ENCODE measurements at places on chromosomes 5 and 9.
A peak's percentile ranks its signal among the peaks of the same experiment; 100 is the strongest.

DNA sequence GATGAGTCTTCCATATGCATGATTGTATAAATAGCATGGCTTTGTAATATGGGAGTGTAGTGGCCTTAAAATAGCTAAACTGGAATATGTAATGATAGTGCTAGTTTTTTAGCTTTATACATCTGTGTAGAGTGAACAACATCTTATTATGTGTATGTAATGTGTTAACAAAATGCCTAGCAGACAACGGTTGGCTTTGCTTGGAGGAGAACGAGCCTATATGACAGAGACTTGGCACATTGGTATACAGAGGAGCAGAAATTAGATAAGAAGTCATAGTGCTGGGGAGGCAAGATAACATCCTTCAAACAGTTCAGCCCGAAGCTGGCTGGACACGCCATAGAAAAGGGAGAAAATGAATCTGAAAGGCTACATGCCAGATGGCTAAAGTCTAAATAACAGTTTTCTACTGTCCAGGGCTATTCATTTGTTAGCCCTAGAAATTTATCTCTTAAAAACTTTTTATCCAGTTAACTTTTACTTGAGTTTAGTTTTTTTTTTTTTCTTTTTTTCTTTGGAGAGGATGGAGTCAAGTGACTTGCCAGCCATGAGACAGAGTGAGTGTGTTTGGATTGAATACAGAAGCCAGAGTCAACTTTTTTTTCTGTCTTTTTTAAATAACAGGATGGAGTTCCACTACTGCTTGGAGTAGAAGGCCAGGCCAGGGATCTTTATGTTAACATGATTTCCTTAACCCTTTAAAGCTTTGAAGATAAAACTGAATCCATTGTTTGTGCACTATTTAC is 214.4 kb upstream of the ACTBL2 start:
- no peak for DNase-seq

GRCh38 chr5:72554897-72555296 is 47.7 kb upstream of the ZNF366 start:
- no peak for DNase-seq

DNA sequence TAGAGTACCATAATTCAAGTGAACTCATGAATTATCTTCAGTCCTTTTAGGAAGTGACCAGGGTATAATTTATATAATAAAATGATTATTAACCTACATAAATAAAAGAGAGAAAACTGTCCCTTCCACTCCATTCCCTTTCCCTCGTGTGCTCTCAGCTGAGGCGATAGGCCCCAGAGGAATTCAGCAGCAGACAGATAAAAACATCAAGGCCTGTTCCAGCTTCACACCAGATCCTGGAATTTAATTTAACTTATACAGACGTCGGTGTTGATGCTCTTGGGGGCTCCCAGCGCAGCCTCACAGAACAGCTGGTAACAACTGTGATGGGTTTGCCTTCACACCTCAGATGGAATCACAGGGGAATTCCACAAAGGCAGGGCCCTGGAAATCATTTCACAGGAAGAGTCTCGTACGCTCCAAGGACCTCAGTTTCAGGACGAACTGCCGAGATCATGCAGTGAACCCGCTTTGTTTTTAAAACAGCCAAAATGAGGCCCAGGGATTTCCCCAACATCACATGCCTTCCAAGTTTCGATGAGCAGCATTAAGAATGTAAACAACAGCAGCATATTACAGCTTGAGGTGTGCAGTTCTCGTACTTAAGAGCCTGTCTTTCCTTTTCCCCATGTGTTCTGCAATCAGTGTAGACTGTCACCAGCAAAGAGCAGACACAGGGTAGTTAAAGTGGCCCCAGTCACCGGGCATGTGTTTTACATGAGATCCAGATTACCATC is 73.6 kb upstream of the ALDH1B1 start:
- peak; percentile 34 for DNase-seq

DNA sequence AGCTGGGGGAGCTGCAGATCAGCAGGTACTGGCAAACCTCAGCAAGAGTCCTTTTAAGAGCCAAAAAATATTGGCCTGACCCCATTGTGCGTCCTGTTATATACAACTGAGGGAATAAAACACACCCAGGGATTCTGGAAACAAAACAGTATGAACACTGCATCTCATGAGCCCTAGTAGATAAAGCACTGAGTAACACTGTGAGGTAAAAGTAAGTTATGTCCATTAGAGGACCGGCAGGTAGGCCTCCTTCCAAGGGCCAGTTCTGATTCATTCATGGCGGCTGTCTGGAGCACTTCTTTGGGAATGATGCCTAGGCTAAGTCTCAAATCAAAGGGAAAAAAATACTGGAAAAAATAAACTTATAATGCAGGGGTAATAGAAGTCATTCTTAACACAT is 64.9 kb downstream of the PDE4D start:
- DNase-seq, result no peak

GRCh38 chr5:107121793-107122519 is 548.8 kb downstream of the EFNA5 start:
- DNase-seq, result no peak

GRCh38 chr5:160071516-160071915 is 47.7 kb downstream of the PWWP2A start:
- DNase-seq, result no peak

- no peak for DNase-seq
These were observed 3.9 kb downstream of the SLC35A4 start for GRCh38 chr5:140568443-140569063.

DNA sequence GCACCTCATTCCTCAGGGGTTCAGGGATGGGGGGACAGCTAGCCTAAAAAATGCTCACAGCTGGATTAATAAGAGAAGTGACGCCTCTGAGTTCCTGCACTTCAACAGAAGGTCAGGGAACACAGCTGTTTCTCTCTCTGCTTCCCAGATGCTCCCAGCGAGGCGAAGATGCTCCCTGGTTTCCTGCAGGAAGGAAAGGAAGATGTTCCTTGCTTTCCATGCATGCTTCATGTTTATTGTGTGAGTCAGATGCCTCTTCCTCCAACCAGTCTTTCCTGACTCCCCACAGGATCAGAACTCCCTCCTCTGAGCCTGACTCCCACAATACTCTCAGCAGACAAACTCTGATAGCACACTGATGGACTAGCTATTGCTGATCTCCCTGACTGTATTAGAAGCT is 71.9 kb downstream of the MFAP3 start:
- DNase-seq, result peak; percentile 24

GRCh38 chr5:39577529-39577928 is 152.7 kb upstream of the DAB2 start:
- DNase-seq, result no peak

- no peak for DNase-seq
These were observed at the start of gene CNTFR for GRCh38 chr9:34589636-34590380. CNTFR (minus strand) TSS chr9:34589724; CDS start chr9:34568981, 20,743 bp downstream.

DNA sequence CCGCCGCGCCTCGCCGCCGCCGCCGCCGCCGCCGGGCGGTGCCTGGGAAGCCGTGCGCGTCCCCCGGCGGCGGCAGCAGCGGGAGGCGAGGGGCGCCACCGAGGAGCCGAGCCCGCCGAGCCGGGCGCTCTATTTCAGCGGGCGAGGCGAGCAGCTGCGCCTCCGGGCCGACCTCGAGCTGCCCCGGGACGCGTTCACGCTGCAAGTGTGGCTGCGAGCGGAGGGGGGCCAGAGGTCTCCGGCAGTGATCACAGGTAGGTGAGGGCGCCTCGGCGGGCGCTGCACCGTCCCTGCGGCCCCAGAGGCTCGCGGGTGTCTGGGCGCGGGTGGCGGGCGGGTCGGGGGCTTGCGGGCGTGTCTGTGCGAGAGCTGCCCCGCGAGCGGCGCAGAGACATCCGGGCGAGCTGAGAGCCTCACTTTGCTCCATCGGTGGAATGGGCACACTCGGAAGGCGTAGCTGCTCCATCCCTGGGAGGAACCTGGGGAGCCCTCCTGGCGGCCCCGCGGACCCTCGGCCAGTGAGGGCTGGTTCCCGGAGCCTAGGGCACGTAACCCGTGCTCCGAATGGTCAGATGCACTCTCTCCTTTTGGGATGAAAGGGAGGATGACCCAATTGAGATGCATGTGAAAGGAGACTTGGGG is 864 bp downstream of the PAPPA start:
- DNase-seq, result no peak

- DNase-seq, result no peak
These were observed 306.1 kb upstream of the WWC1 start for GRCh38 chr5:167985373-167985772.

- DNase-seq, result no peak
These were observed 105.2 kb upstream of the IER5L start for GRCh38 chr9:129283291-129283691.

DNA sequence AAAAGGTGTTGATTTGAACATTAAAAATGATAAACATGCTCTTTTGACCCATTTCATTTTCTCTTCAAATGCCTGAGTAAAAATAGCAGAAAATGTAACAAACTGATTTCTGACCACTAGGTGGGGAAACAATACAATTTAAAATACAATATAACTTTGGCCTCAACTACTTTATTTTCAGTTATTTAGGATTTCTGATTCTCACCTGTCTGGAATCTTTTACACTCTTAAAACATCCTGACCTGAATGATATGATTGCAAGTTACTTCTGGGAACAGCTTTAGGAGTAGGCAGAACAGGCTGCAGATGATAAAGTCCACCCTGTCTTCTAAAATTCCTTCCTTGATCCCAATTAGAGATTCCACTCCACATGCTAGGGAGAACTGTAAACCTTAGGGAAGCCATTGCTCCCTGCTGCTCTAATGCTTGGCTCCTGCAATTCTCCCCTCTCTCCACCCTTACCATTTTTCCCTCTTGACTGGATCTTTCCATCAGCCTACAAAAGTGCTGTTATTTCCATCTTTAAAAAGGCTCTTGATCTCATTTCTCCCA is 70.3 kb downstream of the FYB1 start:
- peak; percentile 20 for DNase-seq

DNA sequence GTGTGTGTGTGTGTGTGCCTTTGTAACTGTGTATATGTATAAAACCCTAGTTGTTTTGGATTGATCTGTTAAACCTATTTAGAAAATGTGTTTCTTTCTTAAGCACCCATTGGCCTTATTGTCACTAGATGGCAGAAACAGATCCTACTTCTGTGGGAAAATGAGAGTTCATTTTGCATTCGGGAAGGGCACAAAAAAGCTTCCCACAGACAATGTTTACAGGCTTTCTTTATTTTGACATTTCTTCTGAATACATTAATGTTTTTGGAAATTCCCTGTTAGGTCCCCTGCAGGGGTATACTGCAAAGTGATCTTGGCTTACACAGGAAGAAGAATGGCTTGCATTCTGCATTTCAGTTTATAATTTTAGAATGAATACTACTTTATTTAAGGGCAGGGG is 481.8 kb upstream of the ARRDC3 start:
- DNase-seq, result no peak

GRCh38 chr9:92141144-92142129 is 26.2 kb upstream of the SPTLC1 start:
- peak; percentile 18 for DNase-seq

- no peak for DNase-seq
These were observed 424.0 kb downstream of the CDH18 start for GRCh38 chr5:19564036-19564435.

GRCh38 chr5:39432696-39433530 is 8.1 kb upstream of the DAB2 start:
- no peak for DNase-seq

GRCh38 chr5:82349652-82350051 is 71.5 kb upstream of the RPS23 start:
- DNase-seq, result peak; percentile 55

DNA sequence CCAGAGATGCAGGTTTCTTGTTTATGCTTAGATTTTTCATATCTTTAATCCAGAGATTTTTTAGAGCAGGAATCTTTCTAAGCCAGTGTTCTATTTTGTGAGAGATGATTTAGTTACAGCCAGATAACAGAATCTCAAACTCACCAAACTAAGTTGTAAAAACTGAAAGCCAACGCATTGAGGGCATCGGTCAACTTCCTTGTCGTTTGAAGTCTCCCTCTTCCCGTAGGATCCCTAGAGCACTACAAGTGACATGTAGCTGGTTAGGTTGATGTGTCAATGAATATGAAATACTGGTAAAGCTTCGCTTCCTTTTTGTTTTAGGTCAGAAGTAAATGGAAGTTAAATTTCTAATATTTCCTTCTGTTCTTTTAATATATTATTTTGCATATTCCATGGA is 139.6 kb downstream of the YIPF5 start:
- no peak for DNase-seq

GRCh38 chr5:69329905-69330489 is 2.6 kb downstream of the CCDC125 start:
- no peak for DNase-seq

- no peak for DNase-seq
These were observed 59.8 kb downstream of the TNC start for GRCh38 chr9:115058175-115058574.

DNA sequence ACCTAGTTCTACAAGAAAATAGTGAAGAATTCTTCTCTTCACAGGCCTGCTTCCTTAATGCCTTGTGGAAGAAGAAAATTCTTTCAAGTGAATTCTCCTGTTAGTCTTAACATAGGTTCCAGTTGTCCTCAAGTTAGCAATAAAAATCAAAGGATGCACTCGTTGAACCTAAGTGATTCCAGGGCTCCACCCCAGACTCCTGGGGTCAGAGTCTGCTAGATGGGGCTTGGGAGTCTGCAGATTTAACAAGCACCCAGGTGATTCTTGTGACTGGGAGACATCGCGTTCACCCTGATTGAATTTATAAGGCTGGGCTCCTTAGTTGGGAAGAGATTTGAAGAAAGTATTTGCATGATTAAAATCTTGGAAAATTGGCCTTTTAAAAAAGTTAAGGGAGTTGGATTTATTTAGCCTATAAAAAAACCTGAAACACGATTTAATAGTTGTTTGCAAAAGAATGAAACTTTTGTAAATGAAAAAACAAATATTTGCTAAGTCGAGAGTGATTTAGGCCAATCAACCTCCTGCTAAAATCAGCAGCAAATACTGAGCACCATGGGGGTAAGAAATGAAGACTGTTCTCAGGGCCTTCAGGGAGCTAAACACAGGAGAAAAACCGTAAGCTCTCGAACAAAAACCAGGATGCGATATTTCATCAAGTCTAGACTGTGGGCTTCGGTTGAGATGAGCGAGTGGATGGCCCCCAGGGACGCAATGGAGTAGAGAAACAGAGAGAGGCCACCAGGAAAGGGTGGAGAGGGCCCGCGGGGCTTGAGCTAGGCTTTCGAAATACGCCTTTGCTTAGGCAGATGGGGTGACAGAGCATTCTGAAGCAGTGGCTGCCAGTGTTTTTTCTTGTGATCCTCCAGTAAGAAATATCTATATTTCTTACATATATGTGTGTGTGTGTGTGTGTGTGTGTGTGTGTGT is 86.9 kb upstream of the TTC23L start:
- DNase-seq, result no peak

GRCh38 chr9:123337971-123338370 is 18.0 kb upstream of the CRB2 start:
- no peak for DNase-seq

- DNase-seq, result no peak
These were observed 75.5 kb downstream of the EPB41L4B start for GRCh38 chr9:109245310-109245897.
